ENCODE measurements at places on chromosomes 4 and X. TPM values are rescaled to one million over a fixed set of nuclear protein-coding genes. Genes with fewer than 3 reads are reported as not detected.

Gene AKAP17A
- 74.5 TPM for total RNA-seq

Gene PHEX
- total RNA-seq: 20.1 TPM

Gene RENBP
- total RNA-seq: 4.6 TPM

Gene XAGE3
- not detected for total RNA-seq

Gene LAGE3
- 72.5 TPM for total RNA-seq

- H3K27me3 ChIP-seq: no peaks in the 10 kb centered on the region
- H3K4me3 ChIP-seq: no peak overlapping the region
- DNase-seq: no peak
- H3K27ac ChIP-seq: no peak overlapping the region
- H3K36me3 ChIP-seq: no peaks in the 10 kb centered on the region
- H3K4me1 ChIP-seq: peaks cover 12% of the 10 kb centered on the region
Observed at GRCh38 chr4:105712766-105713165, 4.2 kb downstream of the GSTCD start.

- H3K4me3 ChIP-seq: no peak overlapping the region
- no peak for DNase-seq
- no peak overlapping the region for H3K27ac ChIP-seq
- H3K36me3 ChIP-seq: no peaks in the 10 kb centered on the region
- no peaks in the 10 kb centered on the region for H3K27me3 ChIP-seq
Observed at GRCh38 chrX:22758807-22759481, 240.8 kb upstream of the DDX53 start.

- no peaks in the 10 kb centered on the region for H3K27me3 ChIP-seq
- no peak overlapping the region for H3K4me3 ChIP-seq
- DNase-seq: no peak
- no peak overlapping the region for H3K27ac ChIP-seq
- H3K4me1 ChIP-seq: no peaks in the 10 kb centered on the region
Observed at GRCh38 chrX:109190542-109190941, 291.3 kb downstream of the GUCY2F start.

Data from CD8-positive, alpha-beta memory T cell (primary cell).